Kidney tubule cell (primary cell): ENCODE measurements at places on chromosomes 12 and 14.

DNA sequence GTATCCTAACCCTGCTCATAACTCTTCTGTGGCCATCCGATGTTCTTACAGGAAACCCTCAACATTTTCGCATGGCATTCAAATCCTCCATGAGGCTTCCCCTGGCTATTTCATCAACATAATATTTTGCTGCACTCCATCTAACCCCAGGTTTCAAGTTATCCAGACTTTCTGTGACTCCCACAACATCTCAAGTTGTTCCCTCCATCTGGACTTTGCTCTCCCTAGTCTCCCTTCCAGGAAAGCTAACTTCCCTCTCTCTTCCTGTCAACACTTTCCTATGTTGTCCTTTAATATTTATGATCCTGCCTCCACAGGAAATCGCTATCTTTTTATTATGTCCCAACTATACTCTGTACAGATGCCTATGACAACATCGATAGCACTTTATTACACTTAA lies 146.1 kb downstream of the METTL25 start:
- DNase-seq: no peak

GRCh38 chr14:100688598-100689461 lies 37.9 kb upstream of the DLK1 start:
- DNase-seq: peak; percentile 52

GRCh38 chr12:28413460-28414109 lies 223.3 kb downstream of the CCDC91 start:
- DNase-seq: no peak

- no peak for DNase-seq
These were observed 566 bp upstream of the PRDM4 start for GRCh38 chr12:107761502-107761904.

DNA sequence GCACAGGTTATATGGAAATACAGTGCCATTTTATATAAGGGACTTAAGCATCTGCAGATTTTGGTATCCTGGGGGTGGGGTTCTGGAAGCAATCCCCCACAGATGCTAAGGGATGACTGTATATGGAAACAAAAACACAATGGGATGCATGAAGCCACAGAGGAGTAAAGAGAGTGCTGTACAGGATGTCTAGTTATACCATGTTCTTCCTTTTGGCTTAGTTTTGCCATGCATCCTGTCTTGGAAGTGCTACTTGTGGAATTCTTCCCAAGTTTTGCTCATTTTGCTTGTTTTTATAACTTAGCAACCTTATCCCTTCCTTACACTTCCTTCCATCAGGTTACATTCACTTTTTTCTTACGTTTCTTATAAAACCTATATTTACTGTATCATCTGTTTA lies 55.6 kb downstream of the TRMT5 start:
- no peak for DNase-seq

- no peak for DNase-seq
These were observed 16.1 kb upstream of the TSPAN9 start for GRCh38 chr12:3061059-3061458.

- DNase-seq: peak; percentile 1
These were observed 763.9 kb upstream of the MGAT4C start for GRCh38 chr12:87020071-87020470.

GRCh38 chr12:78534311-78534710 lies 330.3 kb upstream of the SYT1 start:
- DNase-seq: no peak

GRCh38 chr12:22477166-22477893 lies 67.0 kb downstream of the C2CD5 start:
- no peak for DNase-seq

- peak; percentile 44 for DNase-seq
These were observed 693.0 kb downstream of the NRXN3 start for GRCh38 chr14:78863143-78863542.

DNA sequence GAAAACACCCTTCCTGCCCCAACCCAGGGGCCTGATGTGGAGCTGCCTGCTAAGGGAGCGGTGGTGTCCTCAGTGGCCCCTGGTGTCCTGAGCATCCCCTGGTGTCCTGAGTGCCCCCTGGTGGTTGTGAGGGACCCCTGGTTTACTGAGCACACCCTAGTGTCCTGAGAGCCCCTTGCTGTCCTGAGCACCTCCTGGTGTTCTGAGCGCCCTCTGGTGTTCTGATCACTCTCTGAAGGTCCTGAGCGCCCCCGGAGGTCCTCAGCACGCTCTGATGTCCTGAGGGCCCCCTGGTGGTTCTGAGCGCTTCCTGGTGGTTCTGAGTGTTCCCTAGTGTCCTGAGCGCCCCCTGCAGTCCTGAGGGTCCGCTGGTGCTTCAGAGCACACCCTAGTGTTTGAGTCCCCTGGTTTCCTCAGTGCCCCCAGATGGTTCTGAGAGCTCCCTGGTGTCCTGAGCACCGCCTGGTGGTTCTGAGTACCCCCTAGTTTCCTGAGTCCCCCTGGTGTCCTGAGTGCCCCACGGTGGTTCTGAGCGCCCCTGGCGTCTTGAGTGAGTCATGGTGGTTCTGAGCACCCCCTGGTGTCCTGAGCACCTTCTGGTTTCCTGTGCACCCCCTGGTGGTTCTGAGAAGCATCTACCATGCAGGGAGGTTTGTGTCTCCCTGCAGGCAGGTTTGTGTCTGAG lies 1004.2 kb downstream of the TMEM121 start:
- no peak for DNase-seq
